CD4-positive, alpha-beta memory T cell (primary cell): ENCODE measurements at places on chromosomes 11 and 22. TPM values are rescaled to one million over a fixed set of nuclear protein-coding genes. Genes with fewer than 3 reads are reported as not detected.

DNA sequence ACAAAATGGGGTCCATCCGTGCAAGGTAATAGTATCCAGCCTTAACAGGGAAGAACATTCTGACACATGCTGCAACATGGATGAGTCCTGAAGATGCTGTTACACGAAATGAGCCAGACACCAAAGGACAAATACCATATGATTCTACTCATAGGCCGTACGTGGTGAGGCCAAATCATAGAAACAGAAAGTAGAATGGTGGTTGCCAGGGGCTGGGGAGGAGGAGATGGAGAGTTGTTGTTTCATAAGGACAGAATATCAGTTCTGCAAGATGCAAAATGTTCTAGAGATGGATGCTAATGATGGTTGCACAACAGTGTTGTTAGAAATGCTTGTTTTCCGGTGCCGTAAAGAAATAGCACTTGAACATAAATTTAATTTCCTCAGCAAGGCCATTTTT lies 2.6 kb downstream of the TBX10 start:
- no peaks in the 10 kb centered on the region for H3K36me3 ChIP-seq
- H3K4me1 ChIP-seq: no peaks in the 10 kb centered on the region
- no peak for DNase-seq
- H3K27ac ChIP-seq: no peak overlapping the region

BEST1 gene
- 0.50 TPM for total RNA-seq

DNA sequence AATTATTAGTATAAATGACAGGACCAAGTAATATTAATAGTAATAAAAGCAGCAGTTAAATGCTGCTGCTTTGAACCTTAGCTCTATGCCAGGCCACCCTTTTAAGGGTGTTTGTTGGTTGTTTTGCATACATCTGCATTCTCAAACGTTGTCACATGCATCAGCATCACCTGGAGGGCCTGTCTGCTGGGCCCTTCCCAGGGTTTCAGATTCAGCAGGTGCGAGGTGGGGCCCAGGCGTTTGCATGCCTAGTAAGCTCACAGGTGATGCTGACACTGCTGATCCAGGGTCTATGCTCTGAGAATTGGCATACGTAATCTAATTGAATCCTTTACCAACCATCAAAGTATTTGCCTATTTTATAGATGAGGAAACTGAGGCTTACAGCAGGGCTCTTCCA lies 246.5 kb downstream of the CADM1 start:
- no peak for DNase-seq
- no peaks in the 10 kb centered on the region for H3K27me3 ChIP-seq
- H3K36me3 ChIP-seq: no peaks in the 10 kb centered on the region
- H3K4me3 ChIP-seq: no peak overlapping the region
- H3K4me1 ChIP-seq: no peaks in the 10 kb centered on the region

DNA sequence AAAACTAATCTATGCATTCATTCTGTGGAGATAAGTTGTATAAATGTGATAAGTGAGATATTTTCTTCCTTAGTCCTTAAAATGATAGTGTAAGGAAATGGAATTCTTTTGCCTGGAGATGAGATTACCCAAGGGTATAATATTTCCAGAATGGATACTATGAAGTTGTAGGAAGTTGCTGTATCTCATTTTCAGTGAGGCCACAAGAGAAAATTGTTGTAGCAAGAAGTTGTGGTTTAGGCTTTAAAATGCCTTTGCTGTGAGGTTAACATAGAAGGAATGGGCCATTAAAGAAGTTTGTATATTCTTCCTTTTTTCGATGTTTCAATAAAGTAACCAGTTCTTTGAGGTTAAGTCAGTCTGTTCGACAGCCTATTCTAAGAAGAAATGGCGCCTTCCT lies 50.7 kb upstream of the LIN7C start:
- no peak overlapping the region for H3K4me3 ChIP-seq
- DNase-seq: no peak
- H3K27me3 ChIP-seq: no peaks in the 10 kb centered on the region
- no peaks in the 10 kb centered on the region for H3K36me3 ChIP-seq

DNA sequence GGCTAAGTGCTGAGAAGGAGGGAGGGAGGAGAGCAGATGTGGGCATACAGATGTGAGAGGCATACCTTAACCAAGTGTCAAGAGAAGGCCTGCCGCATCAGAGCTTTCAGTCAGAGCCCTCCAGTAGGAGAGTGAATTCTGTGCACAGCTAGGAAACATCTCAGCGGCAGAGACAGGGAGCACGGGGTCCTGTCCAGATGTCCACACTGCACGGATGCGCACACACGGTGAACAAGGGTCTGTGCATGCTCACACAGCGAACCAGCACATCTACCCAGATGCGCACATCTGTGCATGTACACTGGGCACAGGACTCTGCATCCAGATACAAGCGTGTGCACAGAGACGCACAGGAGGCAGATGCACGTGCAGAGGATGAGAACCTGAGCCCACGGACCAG lies 778.0 kb downstream of the BRD1 start:
- no peak overlapping the region for H3K4me3 ChIP-seq
- H3K4me1 ChIP-seq: no peaks in the 10 kb centered on the region
- H3K27me3 ChIP-seq: no peaks in the 10 kb centered on the region
- DNase-seq: no peak
